GM23338 (cell line): ENCODE measurements at places on chromosomes 7 and 10.
A peak's percentile ranks its signal among the peaks of the same experiment; 100 is the strongest.

DNA sequence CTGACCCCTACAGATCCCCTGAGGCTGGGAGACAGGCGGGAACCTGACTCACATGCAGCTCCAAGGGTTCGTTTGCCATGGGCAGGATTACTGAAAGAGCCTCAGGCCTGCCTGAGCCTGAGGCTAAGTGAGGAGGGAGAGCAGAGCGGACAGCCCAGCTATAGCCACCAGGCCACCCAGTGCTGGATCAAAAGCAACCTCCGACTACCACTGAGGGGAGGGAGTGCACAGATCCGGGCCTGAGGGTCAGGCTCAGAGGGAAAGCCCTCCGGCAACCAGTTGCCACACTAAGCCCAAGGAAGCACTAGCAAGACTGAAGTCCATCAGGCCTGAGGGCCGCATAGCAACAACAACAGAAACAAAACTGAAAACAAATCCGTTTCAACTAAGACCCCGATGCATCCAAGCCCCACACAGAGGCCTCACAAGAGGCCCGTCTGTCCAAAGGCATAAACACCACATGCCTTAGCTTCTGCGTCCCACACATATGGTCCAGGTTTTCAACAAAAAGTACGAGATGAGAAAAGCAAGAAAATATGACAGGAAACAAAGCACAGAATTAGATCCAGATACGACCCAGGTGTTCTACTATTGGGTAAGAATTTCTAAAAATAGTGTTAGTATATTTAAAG lies 92.5 kb upstream of the VIPR2 start:
- no peaks in the 10 kb centered on the region for H3K4me1 ChIP-seq
- H3K36me3 ChIP-seq = peaks cover 7% of the 10 kb centered on the region; the same call in 1 of the 2 replicates
- H3K27me3 ChIP-seq = no peaks in the 10 kb centered on the region
- no peak overlapping the region for H3K27ac ChIP-seq
- no peak for DNase-seq
- no peak overlapping the region for H3K4me3 ChIP-seq

GRCh38 chr10:77497748-77498147 lies 139.9 kb downstream of the KCNMA1 start:
- no peaks in the 10 kb centered on the region for H3K4me1 ChIP-seq
- H3K27me3 ChIP-seq = no peaks in the 10 kb centered on the region
- no peaks in the 10 kb centered on the region for H3K36me3 ChIP-seq
- no peak overlapping the region for H3K4me3 ChIP-seq
- H3K27ac ChIP-seq = no peak overlapping the region

DNA sequence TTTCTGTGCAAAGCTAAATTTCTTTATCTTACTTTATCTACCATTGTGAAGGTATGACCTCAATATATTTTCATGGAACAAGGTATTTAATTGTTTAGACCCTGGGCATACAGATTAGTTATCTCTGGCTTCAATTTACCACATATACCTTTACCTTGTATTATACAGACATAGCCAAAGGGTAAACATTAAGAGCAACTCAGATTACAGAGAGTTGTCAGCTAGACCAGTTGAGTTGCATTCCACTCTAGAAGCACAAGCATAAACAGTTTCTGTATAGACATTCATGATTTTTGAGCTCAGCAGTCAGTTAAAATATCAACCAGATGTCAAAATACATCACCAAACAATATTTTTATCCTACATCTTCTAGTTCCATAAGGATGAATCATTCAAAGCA lies 857.3 kb upstream of the ZWINT start:
- no peaks in the 10 kb centered on the region for H3K36me3 ChIP-seq
- no peak overlapping the region for H3K27ac ChIP-seq
- H3K4me1 ChIP-seq = peaks cover 30% of the 10 kb centered on the region
- H3K4me3 ChIP-seq = no peak overlapping the region

DNA sequence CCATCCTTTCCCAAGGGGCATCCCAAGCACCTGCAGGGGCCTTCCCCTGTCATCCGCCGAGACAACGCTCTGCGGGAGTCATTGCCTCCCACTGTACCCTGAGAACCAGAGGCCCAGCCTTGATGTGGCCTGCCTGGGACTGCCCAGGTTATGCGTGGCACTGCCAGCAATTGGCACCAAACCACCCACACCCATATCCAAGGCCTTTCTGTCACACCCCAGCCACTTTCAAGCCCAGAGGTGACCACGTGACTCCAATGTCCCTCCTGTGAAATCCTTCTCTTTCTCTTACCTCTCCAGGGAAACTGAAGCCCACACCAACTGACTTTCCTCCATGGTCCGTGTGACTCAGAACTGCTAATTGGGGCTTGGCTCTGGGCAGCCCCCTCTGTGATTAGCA lies 123.9 kb downstream of the C10orf105 start:
- no peak overlapping the region for H3K4me3 ChIP-seq
- H3K4me1 ChIP-seq = no peaks in the 10 kb centered on the region
- H3K27ac ChIP-seq = no peak overlapping the region
- DNase-seq = no peak
- no peaks in the 10 kb centered on the region for H3K27me3 ChIP-seq

GRCh38 chr10:122861711-122862161 lies 16.1 kb upstream of the CUZD1 start:
- peaks cover 5% of the 10 kb centered on the region; the same call in 1 of the 2 replicates for H3K36me3 ChIP-seq
- H3K4me1 ChIP-seq = peaks cover 3% of the 10 kb centered on the region; the same call in 1 of the 2 replicates
- DNase-seq = no peak
- H3K27me3 ChIP-seq = no peaks in the 10 kb centered on the region

- no peak overlapping the region for H3K27ac ChIP-seq
- H3K27me3 ChIP-seq = no peaks in the 10 kb centered on the region
- no peak overlapping the region for H3K4me3 ChIP-seq
- no peak for DNase-seq
- no peaks in the 10 kb centered on the region for H3K36me3 ChIP-seq
- peaks cover 10% of the 10 kb centered on the region; the same call in 1 of the 2 replicates for H3K4me1 ChIP-seq
These were observed 102.9 kb upstream of the AHR start for GRCh38 chr7:17195576-17195975.

- H3K27me3 ChIP-seq = no peaks in the 10 kb centered on the region
- peaks cover 66% of the 10 kb centered on the region for H3K4me1 ChIP-seq
- no peak overlapping the region for H3K4me3 ChIP-seq
- H3K27ac ChIP-seq = peak overlapping the region; percentile 26; the same call in 1 of the 2 replicates
- H3K36me3 ChIP-seq = no peaks in the 10 kb centered on the region
These were observed 83.1 kb downstream of the CHCHD3 start for GRCh38 chr7:132998763-132999162.

- H3K4me3 ChIP-seq = no peak overlapping the region
- no peak for DNase-seq
- peaks cover 82% of the 10 kb centered on the region for H3K27me3 ChIP-seq
These were observed 1152.3 kb upstream of the C7orf33 start for GRCh38 chr7:147438216-147438615.

GRCh38 chr10:1089017-1089689 lies 33.0 kb downstream of the WDR37 start:
- no peak for DNase-seq
- H3K4me3 ChIP-seq = no peak overlapping the region
- no peaks in the 10 kb centered on the region for H3K4me1 ChIP-seq
- H3K27me3 ChIP-seq = no peaks in the 10 kb centered on the region
- peaks cover 16% of the 10 kb centered on the region for H3K36me3 ChIP-seq

DNA sequence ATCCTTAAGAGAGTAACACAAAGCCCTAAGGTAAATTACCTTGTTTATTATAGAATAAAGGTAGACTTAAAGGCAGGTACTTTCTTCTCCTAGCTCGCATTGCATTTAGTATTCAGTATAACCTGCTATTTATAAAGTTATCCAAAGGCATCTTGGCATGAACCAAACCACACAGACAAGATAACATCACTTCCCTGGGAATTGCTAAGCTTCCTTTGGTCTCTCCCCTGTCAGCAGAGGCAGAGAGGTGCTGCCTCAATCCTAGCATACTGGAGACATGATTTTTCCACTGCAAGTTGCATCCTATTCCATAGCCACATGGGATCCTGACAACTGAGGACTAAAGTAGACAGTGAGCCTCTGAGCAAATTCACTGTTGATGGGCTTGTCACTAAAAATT lies 101.7 kb upstream of the IL6 start:
- H3K36me3 ChIP-seq = no peaks in the 10 kb centered on the region
- no peaks in the 10 kb centered on the region for H3K27me3 ChIP-seq
- H3K4me3 ChIP-seq = no peak overlapping the region
- H3K4me1 ChIP-seq = no peaks in the 10 kb centered on the region

DNA sequence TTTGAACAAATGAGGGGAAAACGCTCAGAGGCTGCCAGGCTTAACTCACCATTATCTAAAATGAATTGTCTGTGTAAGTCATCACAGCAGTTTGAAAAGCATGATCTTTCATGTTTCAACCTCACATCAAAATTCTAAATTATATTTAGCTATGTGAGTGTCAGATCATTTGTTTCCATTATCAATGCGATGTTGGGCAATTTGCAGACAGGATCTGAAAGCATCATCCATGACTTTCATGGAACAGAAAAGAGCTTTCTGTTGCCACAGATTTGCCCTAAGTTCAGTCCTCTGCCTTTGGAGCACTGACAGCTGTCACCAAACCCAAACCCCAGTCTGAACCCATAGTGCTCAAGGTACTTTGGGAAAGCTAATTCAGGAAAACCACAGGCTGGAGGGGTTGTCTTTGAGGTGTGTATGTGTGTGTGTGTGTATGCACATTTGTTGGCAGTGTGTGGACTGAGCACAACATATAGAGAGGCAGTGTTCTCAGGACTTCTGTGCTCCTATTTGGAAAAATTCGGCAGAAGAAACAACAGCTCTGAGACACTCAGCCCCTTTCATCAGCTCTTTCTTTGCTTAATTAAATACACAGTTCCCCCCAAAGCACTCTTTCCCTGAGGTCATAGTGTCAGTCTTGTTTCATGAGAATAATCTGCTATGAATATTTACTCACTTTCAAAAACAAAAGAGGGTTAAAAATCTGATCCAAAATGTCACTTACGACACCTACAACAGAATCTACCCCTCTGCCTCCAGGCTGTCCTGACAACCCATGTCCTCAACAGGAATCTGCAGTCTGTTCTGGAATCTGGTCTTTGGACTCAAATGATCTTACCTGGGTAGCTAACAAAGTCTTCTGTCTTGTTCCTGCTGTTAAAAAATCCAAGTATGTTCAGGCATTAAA lies 188.5 kb upstream of the KLF14 start:
- DNase-seq = no peak
- no peaks in the 10 kb centered on the region for H3K36me3 ChIP-seq
- H3K27ac ChIP-seq = peak overlapping the region; percentile 64
- H3K4me3 ChIP-seq = no peak overlapping the region
- no peaks in the 10 kb centered on the region for H3K27me3 ChIP-seq

GRCh38 chr10:104337985-104338735 lies at the start of gene ITPRIP:
Gene ITPRIP (minus strand): TSS chr10:104338465. CDS start chr10:104316051, 22,414 bp downstream.
- H3K4me3 ChIP-seq = peak within 1 kb of the TSS; percentile 98
- H3K4me1 ChIP-seq = peaks cover 61% of the 10 kb centered on the region
- peaks cover 7% of the 10 kb centered on the region for H3K27me3 ChIP-seq
- H3K27ac ChIP-seq = peak within 1 kb of the TSS; percentile 96

GRCh38 chr10:88661577-88661976 lies 2.7 kb upstream of the LIPF start:
- no peak for DNase-seq
- H3K4me1 ChIP-seq = no peaks in the 10 kb centered on the region
- H3K27ac ChIP-seq = no peak overlapping the region
- H3K36me3 ChIP-seq = no peaks in the 10 kb centered on the region
- no peak overlapping the region for H3K4me3 ChIP-seq
- H3K27me3 ChIP-seq = no peaks in the 10 kb centered on the region

DNA sequence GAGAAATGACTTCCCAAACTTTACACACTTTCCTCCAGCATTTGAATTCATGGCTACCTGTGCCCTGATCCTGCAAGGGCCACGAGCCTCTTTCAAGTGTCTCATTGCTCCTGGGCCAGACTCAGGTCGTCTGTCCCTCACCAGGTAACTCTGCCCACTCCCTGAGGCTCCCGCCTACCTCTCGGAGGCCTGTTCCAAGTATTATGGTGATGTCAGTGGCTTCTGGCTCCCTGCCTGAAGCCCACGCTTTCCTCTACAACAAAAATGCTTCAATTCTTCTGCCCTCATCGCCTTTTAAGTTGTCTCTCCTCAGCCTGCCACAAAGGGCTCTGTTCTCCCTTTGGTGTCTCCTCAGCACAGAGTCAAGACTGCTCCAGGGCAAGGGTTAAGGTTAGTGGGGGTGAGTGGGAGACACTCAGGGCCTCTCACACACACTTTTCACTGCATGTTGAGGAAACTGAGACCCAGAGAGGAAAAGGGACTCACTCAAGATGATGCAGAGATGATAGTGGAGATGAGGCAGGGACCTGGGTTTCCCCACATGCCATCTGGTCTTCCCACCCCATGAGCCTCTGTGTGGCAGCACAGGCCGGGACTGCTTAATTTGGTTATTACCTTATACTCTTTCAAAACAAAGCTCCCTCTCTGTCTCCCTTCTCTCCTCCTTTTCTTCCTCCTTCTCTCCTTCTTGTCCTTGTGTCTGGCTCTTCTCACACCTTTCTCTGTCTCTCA lies 28.3 kb upstream of the EGR2 start:
- H3K27me3 ChIP-seq = no peaks in the 10 kb centered on the region
- H3K27ac ChIP-seq = no peak overlapping the region
- no peak overlapping the region for H3K4me3 ChIP-seq
- H3K36me3 ChIP-seq = no peaks in the 10 kb centered on the region; the same call in 1 of the 2 replicates
- no peaks in the 10 kb centered on the region for H3K4me1 ChIP-seq

GRCh38 chr10:120260456-120260855 lies 196.6 kb upstream of the PLPP4 start:
- no peak overlapping the region for H3K27ac ChIP-seq
- no peaks in the 10 kb centered on the region for H3K4me1 ChIP-seq
- DNase-seq = no peak
- no peak overlapping the region for H3K4me3 ChIP-seq

DNA sequence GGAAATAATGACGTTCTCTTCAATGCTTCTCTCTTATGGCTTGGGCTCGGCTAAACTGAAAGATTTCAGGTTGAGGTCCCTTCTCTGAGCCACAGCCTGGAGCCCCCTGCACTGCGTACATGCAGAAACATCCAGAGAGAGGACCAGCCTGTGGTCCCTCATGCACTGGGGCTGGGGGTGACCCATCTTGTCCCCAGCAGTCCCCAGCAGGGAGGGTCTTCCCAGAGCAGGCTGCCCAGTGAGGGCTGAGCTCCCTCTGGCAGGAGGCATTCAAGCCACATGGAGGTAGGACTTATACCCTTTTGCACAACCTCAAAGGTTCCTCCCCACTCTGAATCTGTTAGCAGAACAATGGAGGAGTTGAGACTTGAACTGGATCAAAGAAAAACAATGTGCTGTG lies 7.4 kb downstream of the GDF10 start:
- H3K36me3 ChIP-seq = no peaks in the 10 kb centered on the region
